Lung (tissue), 17 donors: ENCODE measurements at places on chromosomes 6 and 20. TPM values are rescaled to one million over a fixed set of nuclear protein-coding genes. Genes with fewer than 3 reads are reported as not detected.

The PPP1R16B gene
- 2.6 TPM for polyA plus RNA-seq

The HTR1E gene
- polyA plus RNA-seq = not detected

The ARMC2 gene
- polyA plus RNA-seq = 2.9 TPM

The CENPW gene
- 10.3 TPM for polyA plus RNA-seq

The PEX3 gene
- polyA plus RNA-seq = 7.4 TPM

The SLC44A4 gene
- polyA plus RNA-seq = 22.2 TPM

The ISM1 gene
- polyA plus RNA-seq = 1.6 TPM

The LZTS3 gene
- 12.4 TPM for polyA plus RNA-seq

The FAM184A gene
- polyA plus RNA-seq = 4.4 TPM

The CD83 gene
- 14.5 TPM for polyA plus RNA-seq

DNA sequence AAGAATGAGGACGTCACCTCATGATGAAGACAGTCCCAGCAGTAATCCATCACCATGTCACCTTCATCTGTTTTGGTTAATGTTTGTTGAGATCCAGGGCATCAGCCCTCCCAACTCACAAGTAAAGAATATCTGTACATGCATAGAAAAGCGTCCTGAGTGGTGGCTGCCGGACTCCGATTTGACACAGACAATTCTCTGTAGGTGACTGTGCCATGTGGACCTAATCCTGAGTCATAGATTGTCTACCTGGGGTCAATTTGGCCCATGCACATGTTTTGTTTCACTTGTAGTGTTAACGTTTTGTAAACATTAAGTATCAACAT, 168.4 kb upstream of the UST start:
- no peak for DNase-seq

DNA sequence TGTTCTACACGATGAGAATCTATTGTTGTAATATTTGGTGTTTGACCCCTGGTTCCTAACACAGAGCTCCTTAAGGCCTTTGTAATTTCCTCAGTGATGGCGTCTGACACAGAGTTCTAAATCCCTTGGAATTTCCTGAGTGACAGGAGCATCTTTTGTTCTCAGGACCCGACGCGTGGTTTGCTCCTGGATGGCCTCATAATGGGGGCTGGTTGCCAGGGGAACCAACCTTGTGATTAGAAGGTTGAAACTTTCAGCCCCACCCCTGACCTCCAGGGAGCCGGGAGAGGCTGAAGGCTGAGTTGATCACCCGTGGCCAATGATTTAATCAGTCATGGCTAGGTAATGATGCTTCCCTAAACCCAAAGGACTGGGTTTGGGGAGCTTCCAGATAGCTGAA, 20.5 kb upstream of the ZNF133 start:
- no peak for DNase-seq

- DNase-seq = no peak
Measured at GRCh38 chr6:141203902-141204575, 928.7 kb upstream of the GJE1 start.

DNA sequence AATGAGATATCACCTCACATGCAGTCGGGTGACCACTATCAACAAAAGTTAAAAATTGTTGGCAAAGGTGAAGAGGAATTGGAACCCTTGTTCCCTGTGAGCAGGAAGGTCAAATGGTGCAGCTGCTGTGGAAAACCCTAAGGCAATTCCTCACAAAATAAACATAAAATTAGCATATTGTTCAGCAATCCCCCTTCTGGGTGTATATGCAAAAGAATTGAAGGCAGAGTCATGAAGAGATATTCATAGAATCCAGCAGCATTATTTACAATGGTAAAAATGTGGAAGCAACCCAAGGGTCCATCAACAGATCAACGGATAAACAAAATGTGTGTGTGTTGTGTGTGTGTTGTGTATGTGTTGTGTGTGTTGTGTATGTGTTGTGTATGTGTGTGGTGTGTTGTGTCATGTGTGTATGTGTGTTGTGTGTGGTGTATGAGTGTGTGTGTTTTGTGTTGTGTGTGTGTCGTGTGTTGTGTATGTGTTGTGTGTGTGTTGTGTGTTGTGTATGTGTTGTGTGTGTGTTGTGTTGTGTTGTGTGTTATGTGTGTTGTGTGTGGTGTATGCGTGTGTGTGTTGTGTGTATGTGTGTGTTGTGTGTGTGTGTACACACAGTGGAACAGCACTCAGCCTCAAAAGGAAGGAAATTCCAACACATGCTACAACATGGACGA, 245.1 kb downstream of the ERMARD start:
- DNase-seq = no peak

- peak; percentile 46 for DNase-seq
Measured at GRCh38 chr20:41135187-41135887, 2.0 kb upstream of the PLCG1 start.

GRCh38 chr20:32638848-32639247, 34.9 kb downstream of the C20orf203 start:
- DNase-seq = peak; percentile 61

DNA sequence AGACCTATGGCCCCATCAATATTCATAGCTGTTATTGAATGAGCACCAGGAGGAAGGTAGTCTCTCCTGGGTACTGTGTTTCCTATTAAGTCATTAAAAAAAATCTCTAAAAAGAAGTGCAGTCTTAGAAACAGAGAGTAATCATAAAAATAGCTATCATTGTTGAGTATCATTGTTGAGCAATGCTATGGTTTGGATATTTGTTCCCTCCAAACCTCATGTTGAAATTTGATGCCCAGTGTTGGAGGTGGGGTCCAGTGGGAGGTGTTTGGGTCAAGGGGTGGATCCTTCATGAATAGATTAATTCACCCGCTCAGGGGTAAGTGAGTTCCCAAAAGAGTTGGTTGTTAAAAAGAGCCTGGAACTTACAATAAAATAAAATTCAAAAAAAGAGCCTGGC, 88.1 kb upstream of the IYD start:
- no peak for DNase-seq

DNA sequence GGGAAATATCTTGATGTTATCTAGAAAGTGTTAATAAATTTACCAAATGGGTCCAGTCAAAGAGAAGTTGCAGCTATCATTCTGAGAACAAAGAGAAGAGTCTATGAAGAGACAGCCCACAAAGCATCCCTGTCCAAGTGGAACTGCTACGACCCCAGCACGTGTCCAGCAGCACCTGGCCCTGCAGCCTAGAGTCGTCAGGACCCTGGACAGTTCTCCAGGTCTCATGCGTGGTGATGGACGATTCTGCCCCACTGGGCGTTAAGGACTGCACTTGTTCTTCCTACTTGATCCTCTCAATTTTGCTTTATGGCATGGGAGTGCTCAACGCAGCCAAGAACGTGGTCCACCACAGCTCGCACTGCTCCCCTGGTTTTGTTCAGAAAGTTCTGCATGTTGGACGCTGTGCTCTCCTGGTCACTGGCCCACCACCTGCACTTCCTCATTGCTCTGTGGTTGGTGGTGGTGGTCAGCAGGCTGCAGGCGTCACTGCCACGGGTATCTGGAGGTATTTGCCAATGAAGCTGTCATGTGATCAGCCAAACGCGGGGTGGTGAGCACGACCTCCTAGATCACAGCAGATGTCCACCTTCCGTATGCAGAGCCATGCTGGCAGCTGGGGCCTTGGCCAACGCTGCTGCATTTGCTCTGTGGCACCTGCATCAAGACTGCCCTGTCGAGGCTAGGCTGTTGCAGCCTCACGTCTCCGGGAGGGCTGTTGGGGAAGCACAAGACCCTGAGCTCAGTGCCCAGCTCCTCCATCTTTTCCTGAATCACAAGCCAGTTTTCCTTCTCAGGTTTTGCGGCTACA, 356.4 kb downstream of the CDH4 start:
- DNase-seq = no peak

- DNase-seq = no peak
Measured at GRCh38 chr6:82437701-82438100, 74.1 kb downstream of the TPBG start.

DNA sequence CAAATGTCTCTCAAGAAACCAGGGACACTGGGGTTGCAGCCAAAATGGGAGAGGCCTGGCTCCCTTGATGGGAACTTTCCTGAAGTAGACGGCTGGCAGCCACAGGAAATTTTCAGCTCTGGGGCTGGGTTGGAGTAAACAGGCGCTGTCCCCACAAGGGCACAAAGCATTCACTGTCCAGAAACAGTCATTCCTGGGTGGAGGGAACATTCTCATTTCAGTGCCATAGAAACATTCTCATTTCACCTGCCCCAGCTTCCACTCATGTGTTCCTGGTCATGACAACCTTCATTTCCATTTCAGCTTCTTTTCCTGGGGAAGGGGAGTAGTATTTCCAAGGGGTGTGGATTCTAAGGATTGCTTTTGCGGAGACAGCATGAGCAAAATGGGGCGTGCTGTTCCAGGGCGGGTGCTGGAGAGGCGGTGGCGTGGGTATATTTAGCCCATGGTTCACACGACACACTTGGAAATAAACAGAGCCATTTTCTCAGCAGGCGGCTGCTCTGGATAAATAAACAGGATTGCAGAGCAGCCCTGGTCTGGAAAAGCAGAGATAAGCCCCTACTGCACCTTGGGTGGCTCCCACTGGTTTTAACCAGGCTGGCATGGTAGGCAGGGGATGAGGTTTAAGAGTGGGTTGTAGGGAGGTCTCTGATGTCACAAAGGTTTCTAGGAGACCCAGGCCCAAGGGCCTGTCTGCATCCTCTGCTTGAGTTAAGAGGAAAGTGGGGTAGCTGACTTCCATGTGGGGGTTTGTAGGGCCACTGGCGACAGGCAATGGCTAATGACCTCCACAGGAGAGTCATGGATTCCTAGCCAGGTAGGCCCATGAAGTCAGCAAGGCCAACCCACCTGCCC, 32.9 kb downstream of the COX4I2 start:
- peak; percentile 78 for DNase-seq

GRCh38 chr6:148851683-148852556, 105.1 kb downstream of the UST start:
- DNase-seq = no peak

DNA sequence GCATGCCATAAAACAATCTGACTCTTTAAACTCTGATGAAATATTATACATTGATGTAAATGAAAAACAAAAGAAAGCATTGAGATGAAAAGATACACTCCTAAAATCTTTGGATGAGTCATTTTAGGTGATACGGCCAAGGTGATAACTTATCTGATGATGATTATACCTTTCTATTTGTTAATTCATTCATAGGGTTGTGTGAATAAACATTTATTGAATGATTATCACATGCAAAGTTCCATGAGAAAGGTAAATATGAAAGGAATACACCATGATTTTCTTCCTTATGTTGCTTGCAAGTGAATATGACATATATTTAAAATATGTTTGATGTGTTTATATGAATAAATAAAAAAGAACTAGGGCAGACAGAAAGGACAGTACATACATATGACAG, 15.4 kb upstream of the HIVEP1 start:
- no peak for DNase-seq

DNA sequence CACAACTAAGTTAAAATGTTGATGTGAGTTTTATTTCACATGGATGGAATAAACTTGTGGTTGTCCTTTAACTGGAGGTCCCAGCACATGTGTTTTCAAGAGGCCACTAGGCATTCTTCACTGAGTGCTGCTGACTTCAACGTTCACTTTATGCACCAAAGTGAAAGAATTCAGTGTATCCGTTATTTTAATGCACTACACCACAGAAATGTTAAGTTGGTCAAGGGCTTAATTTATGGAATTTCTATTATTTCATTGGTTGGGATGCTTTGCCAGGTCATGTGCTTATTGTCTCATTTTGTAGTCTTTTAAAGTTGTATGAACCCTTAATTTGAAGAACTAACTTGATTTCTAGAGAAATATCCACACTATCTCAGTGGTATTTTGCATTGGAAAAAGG, 106.4 kb downstream of the PPP1R14C start:
- no peak for DNase-seq

- DNase-seq = peak; percentile 65
Measured at GRCh38 chr6:127146932-127147331, 28.5 kb downstream of the RSPO3 start.

DNA sequence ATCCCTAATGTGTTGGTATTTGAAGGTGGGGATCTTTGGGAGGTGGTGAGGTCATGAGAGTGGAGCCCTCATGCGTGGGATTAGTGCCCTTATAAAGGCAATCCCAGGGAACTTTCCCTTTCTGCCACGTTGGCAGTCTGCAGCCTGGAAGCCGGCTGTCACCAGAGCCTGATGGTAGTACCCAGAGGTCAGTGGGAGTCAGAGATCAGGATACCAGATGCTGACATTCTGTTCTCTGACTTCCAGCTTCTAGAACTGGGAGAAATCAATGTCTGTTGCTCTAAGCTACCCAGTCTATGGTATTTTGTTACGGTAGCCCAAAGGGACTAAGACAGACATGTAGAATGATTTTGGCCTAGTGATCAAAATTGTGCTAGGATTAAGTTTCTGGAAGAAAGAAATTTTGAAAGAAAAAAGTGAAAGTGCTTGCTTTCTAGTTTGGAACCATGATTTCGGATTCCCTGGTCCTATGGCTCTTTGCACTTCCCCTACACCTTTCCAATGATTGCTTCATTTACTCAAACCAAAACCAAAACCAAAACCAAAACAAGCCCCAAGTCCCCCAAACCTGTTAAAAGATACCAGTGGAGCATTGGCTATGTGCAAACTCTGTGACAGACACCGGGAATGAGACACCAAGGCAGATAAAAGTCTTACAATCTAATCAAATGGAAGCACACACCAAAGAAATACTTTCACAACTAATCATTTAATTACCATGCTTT, 173.7 kb upstream of the ZNF217 start:
- DNase-seq = no peak

DNA sequence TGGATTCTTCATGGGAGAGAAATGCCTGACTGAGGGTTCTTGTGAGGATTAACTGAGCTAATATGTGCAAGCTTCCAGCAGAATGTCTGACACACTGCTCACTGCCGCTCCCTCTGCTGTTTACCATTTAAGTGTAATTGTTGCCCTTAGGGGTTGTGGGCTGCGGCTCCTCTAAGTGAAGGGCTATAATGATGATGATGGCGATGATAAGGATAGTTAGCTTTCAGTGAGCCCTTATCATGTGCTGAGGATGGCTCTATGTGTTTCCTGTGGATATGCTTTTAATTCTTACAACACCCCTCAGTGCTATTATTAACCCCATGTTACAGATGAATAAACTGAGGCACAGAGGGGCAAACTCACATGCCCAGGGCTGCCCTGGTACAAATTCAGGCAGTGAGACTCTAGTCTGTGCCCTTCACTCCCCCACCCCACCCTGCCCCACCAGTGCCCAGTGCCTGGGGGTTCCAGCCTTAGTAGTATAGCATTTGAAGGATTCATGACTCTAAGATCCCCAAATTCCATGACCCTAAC, 33.4 kb downstream of the TGM2 start:
- DNase-seq = no peak

DNA sequence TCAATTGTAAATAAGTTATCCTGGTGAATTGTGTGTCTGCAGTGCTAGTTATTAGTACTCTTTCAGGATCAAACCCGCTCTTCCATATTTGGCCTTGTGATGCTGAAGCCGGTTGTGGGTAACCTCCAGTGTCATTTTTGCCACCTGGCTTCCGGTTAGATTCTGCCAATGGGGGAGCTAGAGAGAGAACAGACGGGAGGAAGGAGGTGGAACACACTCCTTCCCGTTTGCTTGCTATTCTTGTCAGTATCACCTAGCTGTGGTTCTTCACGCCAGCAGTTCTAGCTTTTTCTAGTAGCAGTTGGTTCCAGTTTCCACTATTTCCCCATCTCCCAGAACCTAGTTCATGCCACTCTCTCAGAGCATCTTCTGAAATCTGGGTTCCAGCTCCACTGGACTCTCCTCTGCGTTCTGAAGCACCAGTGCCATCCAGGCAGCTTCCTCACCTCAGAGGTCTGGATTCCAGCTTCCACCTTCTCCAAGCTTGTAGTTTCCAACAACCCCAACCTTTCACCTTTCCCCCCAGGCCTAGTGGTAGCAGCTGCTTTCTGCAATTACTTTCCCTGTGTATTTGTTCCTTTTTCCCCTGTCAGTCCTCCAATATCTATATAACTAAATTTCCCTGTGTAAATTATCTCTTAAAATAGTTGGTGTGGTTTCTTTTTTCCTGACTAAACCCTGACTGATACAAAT, 46.9 kb upstream of the LOC128125822 start:
- DNase-seq = no peak

GRCh38 chr6:20463396-20463795, 61.7 kb downstream of the E2F3 start:
- DNase-seq = no peak
